ENCODE measurements at places on chromosomes 6 and 20.

DNA sequence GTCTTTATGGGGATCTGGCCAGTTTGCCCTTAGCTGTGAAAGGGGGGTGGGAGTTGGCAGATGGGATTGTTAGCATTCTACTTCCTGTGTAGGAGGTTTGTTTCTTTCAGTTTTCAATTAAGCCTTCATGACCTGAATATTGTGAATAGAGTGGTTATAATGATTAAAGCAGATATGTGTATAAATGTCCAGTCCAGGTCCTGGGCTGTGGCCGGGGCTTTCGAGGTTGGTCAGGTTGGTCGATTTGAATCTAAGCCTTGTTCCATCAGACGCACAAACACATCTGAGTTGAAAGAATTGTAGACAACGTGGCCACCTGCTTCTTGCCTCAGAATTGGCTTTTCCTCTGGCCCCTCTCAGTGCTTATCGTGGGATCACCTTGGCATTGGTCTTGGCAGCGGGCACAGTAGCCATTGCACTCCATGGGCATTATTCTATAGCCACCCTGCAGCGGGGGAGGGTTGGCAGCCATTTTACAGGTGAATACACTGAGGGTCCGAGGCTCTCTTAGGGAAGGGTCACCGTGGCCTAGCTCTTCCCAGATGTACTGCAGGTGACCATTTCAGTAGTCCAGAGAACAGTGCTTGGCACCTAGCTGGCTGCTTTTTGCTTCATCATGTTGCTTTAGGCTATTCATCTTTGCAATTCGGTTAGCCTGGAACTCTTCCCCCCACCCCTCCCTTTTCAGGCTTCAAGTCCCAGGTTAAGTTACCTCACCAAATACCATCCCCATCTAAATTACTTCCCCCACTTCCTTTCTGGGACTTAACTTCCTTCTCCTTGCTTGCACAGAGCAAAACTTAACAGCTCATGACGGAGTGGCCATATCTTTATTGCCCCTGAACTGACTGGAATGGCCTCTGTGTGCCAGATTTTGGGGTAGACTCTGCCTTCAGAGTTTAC is 1.1 kb downstream of the RNF114 start:
- no peak for DNase-seq

DNA sequence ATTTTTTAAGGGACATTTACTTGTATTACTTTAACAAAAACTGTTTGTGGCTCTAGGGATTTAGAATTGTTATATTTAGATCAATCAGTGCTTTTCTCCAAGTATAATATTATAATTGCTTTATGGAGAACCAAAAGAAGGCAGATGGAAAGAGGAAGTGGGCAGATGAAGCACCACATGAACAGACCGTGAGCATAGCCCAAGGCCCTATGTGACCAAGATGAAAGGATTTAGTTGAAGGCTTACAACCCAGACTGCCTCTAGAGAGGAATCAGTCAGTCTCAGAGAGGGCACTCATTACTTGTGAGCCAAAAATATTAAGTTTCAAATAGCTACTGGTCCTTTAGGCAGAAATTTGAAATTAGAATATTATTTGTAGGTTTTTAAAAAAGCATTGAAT is 102.3 kb upstream of the IMPG1 start:
- no peak for DNase-seq

- no peak for DNase-seq
Observed at GRCh38 chr6:52547647-52548352, 29.1 kb downstream of the TRAM2 start.

- DNase-seq: no peak
Observed at GRCh38 chr6:51928320-51928719, 159.1 kb downstream of the PKHD1 start.

DNA sequence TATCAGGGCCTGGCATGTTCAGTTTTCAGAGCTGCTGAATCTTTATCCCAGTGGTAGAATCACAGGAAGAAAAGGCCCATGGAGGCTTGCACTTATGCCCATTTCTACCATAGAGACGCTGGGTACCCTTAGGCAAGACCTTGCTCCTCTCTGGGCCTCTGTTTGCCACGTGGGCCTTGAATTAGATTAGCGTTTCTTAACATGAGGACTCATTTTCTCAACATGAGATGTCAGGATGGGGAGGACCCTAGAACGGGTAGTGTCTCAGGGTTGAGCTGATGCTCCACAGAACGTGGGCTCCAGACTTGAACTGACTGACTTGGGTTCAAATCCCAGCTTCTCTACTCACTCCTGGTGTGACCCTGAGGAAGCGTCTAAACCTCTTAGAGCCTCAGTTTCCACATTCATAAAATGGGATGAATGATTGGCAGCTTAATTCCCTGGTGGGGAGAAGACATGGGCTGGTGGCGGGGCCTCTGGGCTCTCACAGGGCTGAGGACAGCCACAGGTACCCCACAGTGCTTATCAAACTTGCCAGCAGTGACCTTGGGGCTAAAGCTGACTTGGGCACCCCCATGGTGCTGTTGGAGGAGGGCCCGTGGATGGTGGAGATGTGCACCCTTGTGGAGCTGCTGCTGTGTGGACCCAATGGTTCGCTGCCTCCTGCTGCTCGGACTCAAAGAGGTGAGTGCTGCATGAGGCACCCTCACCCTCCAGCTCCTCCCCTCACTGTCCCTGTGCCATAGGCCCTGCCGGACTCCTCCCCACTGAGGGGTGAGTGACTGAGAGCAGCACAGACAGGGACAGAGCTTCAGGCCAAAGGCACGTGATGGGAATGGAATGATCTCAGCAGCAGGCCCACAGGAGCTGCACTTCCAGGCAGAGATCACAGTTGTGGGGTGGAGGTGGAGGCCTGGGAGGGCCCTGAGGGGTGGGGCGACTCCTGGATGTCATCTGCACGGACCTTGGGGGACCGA is 28.2 kb downstream of the SUN5 start:
- no peak for DNase-seq

- DNase-seq: no peak
Observed at GRCh38 chr20:1844325-1845162, 50.7 kb upstream of the SIRPA start.

DNA sequence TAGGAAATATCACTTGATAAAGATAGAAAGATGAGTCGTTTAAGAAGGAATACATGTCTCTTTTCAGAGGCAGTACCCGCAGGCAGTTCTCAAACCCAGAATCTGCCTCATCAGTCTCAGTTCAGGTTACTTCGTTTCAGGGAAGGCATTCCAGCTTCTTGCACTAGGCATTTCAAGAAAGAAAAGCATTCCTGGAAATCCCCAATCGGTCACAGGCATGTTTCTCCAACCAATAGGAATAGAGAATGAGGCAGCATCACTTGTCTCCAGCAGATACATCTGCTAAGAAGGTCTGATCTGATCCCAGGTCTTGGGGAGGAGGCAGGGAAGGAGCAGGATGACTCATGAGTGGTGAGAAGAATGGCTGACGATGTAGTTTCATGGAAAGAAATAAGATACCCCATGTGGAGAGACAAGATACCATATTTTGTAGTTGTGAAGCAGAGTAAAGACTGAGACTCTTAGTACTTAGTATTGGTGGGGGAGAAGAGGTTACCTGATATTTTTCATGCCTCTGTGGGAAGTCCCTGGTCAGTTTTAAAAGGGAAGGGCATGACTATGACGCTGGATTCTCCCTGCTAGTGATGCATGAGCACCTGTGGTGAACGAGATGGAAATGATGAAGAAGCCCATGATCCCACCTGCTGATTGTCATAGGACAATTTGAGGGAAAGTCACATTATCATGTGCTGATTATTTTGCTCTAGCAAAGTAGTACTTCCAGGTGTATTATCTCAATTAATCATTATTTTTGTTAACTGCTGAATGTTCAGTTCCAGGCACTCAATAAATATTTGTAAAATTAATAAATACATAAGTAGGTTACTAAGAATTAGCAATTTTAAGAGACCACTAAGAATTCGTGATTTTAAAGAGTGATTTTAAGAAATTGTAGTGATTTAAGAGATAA is 20.3 kb upstream of the HLA-DRB1 start:
- no peak for DNase-seq

GRCh38 chr6:81819767-81820166 is 67.3 kb upstream of the TENT5A start:
- no peak for DNase-seq

DNA sequence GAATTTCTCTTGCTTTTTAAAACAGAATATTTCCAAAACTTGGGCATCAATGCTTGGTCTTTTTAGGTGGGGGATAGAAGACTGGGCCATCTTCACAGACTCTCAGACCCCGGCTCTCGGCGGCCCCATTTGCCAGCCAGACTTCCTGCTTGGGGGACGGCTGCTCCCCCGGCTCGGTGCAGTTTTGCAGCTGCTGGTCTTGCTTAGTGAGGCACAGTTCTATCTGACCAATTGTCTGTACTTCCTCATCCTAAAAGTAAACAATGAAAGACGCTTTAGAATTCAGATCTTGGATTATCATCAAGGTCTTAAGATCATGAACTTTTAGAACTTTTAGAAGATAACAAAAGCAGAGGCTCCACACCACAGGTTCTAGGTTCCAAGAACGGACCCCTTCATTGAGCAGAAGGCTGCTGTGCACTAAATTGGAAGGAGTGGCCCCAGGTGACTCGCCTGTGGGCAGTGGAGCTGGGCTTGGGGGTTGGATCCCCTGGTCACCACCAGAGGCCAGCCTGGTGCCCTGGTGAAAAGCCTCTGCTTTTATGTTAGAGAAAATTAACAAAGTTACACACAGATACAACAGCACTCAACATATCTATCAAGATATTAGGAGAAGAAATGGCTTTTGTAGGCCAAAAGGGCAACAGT is 26.7 kb downstream of the RNASET2 start:
- DNase-seq: no peak

- DNase-seq: no peak
Observed at GRCh38 chr6:142671791-142672190, 273.2 kb downstream of the HIVEP2 start.

DNA sequence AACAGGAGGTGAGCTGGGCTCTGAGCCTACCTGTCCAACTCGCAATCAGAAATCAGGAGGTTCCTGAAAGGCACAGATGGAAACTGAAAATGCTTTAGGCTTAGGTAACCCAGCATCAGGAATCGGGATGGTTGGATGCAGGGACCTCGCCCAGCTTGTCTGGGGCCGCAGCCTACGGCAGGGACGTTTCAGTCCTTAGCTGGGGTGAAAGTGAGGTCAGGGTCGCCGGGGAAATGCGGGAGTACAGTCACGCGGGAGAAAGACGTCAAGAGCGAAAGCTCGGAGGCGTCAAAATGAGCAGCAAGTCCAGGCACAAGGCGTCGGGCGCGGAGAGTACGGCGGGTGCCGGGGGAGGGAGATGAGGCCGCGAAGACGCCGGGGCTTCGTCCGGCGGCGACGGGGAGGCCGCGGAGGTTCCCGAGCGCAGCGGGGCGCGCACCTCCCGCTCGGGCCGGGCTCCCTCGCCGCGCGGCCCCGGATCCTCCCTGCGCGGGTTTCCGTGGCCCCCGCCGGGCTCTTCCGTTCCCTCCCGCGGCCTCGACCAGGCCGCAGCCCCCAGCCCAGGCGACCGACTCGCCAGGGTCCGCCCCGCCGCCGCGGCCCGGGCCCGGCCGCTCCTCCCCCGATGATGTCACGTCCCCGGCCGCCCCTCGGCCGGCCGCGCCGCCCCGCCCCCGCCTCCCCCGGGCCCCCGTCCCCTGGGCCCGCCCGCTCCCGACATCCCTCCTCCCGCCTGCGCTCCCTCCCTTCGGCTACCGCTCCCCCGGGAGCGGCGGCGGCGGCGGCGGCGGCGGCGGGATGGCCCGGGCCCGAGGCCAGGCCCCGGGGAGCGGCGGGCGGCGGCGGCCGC is at the start of gene EBF4:
Gene EBF4 (plus strand): TSS at position 745 of the 850 bp plus-strand sequence. CDS start 866 bp downstream, outside the sequence.
- no peak for DNase-seq

DNA sequence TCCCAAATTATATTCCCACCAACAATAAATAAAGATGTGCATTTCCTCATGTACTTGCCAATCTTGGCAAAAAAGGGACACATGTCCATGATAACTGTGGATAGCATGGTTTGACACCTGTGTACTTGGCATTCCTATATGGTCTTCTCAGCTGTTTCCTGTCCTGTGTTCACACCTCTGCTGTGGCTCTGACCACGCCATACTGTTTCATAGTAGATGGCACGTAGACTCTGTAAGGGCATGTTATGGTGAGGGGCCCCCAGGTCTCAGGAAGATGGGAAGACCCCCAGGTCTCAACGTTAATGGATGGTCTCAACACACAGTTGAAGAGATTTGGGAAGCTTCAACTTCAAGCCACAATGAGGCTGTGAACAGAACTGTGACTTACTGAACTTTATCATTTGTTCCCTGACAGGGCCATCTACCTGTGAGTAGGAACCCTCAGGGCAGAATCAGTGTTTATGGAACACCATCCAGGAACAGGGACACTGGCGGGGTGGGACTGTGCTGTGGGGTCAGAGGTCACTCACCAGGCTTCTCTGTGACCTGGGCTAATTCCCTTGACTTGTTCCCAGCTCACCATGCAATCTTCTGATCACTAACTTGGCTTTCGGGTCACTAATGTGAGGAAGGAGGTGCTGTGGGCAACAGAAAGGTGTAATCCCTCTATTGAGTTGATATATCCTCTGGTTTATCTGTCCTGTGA is 11.8 kb downstream of the ZBTB24 start:
- DNase-seq: no peak

GRCh38 chr6:3453413-3454272 is 3.2 kb downstream of the SLC22A23 start:
- no peak for DNase-seq

GRCh38 chr6:134097114-134097707 is 44.8 kb upstream of the SLC2A12 start:
- DNase-seq: no peak

Measured in cortex of kidney (tissue), 1 donor.